Stimulated activated CD8-positive, alpha-beta memory T cell treated with anti-CD3 and anti-CD28 coated beads, Interleukin-4, amount 100 ng/mL, for 1 hour (primary cell): ENCODE measurements at places on chromosomes 4 and X.

GRCh38 chrX:12702509-12703091 lies 88.6 kb upstream of the PRPS2 start:
- no peak for DNase-seq

DNA sequence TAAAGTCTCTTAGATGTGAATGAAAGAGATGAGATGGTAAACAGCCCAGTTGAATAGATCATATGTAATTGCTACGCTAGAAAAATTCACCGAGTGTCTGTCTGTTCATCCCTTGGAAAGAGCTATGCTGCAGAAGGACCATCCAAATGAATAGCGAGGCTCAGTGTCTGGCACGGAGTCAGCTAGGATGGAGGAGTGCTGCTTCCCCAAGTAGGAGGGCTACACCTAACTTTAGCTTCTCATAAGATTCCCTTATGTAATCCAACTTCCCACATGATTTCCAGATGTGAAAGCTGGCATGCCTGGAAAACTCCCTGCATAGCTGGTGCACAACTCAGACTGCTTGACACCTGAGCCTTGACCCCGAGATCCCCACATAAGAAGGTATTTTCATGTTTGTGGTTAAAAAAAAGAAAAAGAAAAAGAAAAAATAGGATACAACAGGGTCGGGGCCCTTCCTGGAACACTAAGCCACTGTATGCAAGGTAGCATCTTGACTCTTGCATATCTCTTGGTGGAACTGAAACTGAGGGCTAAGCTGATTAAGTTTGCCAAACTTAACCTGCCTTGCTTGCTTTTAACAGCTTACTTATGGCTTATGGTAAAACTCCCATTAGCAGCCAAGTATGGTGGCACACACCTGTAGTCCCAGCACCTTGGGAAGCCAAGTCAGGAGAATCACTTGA lies 82.3 kb downstream of the FREM3 start:
- DNase-seq: no peak

DNA sequence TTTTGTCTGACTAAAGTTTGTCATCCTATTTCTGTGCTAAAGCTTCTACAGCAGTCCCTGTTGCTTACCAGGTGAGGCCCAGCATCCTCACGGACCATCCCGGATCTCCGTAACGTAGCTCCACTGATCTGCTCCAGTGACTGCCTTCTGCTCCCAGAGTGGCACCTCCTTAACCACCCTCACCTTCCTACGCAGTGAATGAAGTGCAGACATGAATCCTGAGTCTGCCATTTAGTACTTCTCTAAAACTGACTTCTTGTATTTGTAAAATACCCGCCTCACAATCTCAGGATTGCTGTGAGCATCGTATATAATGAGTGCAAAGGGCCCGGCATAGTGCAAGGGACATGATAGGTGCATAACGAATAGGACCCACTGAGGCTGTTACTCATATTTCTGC lies 27.7 kb upstream of the ACSL1 start:
- no peak for DNase-seq

GRCh38 chr4:174303687-174304086 lies 20.0 kb downstream of the CEP44 start:
- DNase-seq: no peak

DNA sequence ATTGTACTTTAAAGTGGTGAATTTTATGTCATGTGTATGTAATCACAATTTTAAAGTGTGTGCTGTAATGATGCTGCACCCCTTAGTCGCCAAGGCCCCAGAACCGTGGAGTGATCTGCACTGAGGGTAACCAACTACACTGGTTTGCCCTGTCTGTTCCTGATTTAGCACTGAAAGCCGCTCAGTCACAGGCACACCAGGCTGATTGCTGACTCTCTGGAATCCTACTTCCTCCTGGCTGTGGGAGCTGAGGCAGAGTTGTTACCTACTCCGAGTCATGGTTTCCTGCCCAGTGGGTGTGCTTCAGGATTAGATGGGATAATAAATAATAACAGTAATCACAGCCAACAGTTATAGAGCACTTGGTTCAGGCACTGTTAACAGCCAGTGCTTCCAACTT lies 645.4 kb downstream of the BCOR start:
- DNase-seq: no peak

DNA sequence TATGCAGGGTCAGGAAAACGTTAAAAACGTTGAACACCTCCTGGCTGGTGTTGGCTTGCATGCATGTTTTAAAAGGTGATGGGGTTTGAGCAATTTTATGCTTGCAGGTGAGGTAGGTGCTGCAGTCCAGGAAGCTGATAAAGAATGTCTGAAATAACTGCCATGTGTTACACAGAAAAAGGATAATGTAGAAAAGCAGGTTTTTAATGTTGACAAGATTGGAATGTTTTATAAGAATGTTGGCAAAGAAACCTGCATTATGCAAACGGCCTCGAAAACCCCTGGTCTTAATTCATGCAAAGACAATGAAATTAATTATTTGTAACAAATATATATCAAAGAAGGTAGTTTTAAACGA lies 723.7 kb upstream of the AGA start:
- DNase-seq: no peak

- no peak for DNase-seq
These were observed 47.9 kb upstream of the CD40LG start for GRCh38 chrX:136600059-136600458.
